ENCODE measurements at places on chromosomes 11 and 22.

DNA sequence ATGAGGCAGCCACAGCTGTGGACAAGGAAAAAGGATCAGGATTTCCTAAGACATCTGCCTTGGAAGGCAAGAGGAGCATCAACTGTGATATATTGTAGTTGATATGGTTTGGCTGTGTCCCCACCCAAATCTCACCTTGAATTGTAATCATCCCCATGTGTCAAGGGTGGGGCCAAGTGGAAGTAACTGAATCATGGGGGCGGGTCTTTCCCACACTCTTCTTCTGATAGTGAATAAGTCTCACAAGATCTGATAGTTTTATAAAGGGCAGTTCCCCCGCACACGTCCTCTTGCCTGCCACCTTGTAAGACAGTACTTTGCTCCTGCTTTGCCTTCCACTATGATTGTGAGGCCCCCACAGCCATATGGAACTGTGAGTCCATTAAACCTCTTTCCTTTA lies 10.2 kb downstream of the RIC8A start:
- no peak for DNase-seq

GRCh38 chr11:121257289-121257688 lies 35.3 kb upstream of the SC5D start:
- no peak for DNase-seq

GRCh38 chr22:27850000-27850521 lies 48.5 kb upstream of the MN1 start:
- no peak for DNase-seq

GRCh38 chr22:45743687-45744086 lies 72.1 kb downstream of the ATXN10 start:
- DNase-seq, result no peak
